Colonic mucosa (tissue), 4 donors: ENCODE measurements at places on chromosomes 1 and 21. TPM values are rescaled to one million over a fixed set of nuclear protein-coding genes. Genes with fewer than 3 reads are reported as not detected.

GRCh38 chr1:243917177-243917862 is 67.3 kb upstream of the AKT3 start:
- peaks cover 4% of the 10 kb centered on the region for H3K27me3 ChIP-seq
- H3K4me3 ChIP-seq: peak overlapping the region; percentile 34
- no peaks in the 10 kb centered on the region for H3K4me1 ChIP-seq

CSMD2 gene
- 0.05 TPM for total RNA-seq

GRCh38 chr1:82446236-82446635 is 645.5 kb downstream of the ADGRL2 start:
- no peak overlapping the region for H3K4me3 ChIP-seq
- H3K27me3 ChIP-seq: no peaks in the 10 kb centered on the region
- H3K4me1 ChIP-seq: no peaks in the 10 kb centered on the region
- no peak for DNase-seq
- H3K27ac ChIP-seq: no peak overlapping the region

MFAP2 gene
- total RNA-seq: 6.0 TPM

DNA sequence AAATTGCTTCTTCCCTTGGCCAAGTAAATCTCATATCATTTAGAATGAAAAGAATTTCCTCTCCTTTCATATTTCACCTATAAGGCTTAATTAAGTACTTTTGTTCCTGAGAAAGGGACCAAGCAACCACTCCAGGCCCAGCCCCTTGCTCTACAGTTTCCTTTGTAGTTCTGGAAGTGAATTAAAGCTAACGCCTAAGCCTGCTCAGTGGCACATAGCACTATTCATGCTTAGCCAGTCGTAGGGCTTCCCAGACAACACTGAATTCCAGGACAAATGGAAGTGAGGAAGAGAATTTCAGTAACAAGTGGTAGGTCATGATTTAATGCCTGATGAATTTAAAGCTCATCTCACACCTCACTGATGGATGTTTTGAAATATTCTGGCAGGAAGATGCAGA is 73.3 kb downstream of the RPAP2 start:
- no peak overlapping the region for H3K4me3 ChIP-seq
- no peak overlapping the region for H3K27ac ChIP-seq
- no peak for DNase-seq
- H3K36me3 ChIP-seq: no peaks in the 10 kb centered on the region
- H3K27me3 ChIP-seq: no peaks in the 10 kb centered on the region

COL24A1 gene
- total RNA-seq: 0.40 TPM

GRCh38 chr1:156212833-156213643 is at the start of gene PMF1:
Gene PMF1 (plus strand): TSS chr1:156213007. CDS start chr1:156213016, 9 bp downstream.
- DNase-seq: peak; percentile 98
- peak within 1 kb of the TSS; percentile 93 for H3K27ac ChIP-seq
- H3K36me3 ChIP-seq: no peaks in the 10 kb centered on the region
- peak within 1 kb of the TSS; percentile 76 for H3K4me3 ChIP-seq

- no peak overlapping the region for H3K27ac ChIP-seq
- no peaks in the 10 kb centered on the region for H3K36me3 ChIP-seq
- DNase-seq: no peak
These were observed 90.2 kb downstream of the ESRRG start for GRCh38 chr1:216632980-216633379.

LRRC71 gene
- total RNA-seq: not detected

DNA sequence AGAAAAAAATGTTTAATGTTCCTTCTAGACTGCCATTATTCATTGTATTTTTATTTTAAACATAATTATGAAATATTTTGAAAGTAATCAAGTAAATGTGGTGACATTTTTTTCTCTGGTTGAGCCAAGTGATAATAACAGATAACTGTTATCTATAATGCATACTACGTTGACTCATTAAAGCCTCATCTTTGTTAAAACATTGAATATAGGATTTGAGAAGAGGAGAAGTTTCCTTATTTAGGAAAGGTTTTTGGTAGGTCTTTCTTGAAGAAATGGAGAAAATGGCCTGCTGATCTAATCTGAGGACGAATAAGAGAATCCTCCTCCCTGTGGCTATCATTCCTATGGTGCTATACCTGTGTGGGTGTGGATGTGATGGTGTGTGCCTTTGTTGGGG is 89.0 kb downstream of the NFIA start:
- no peaks in the 10 kb centered on the region for H3K36me3 ChIP-seq
- no peaks in the 10 kb centered on the region for H3K27me3 ChIP-seq
- no peaks in the 10 kb centered on the region for H3K4me1 ChIP-seq
- H3K4me3 ChIP-seq: no peak overlapping the region
- no peak overlapping the region for H3K27ac ChIP-seq

DNA sequence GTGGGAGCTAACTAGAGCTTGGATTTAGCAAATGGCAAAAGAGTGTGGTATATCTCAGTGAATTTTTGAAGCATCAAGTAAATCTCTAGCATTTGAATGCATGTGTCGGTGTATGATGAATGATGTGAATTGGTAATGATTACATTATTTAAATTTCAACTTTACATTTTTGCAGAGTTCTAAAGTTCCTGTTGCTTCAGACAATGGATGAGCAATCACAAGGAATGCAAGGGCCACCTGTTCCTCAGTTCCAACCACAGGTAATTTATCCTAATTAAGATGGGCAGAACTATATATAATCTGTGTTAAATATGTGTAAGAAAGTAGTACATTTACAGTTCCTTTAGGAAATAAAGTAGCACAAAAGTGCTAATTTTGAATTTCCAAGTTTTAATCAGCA is 75.6 kb downstream of the NEK7 start:
- no peak overlapping the region for H3K27ac ChIP-seq
- DNase-seq: no peak
- no peaks in the 10 kb centered on the region for H3K4me1 ChIP-seq
- H3K36me3 ChIP-seq: no peaks in the 10 kb centered on the region
- no peaks in the 10 kb centered on the region for H3K27me3 ChIP-seq
- no peak overlapping the region for H3K4me3 ChIP-seq

OR10Z1 gene
- not detected for total RNA-seq

- H3K27me3 ChIP-seq: no peaks in the 10 kb centered on the region
- H3K36me3 ChIP-seq: no peaks in the 10 kb centered on the region
- no peak for DNase-seq
- no peaks in the 10 kb centered on the region for H3K4me1 ChIP-seq
- H3K4me3 ChIP-seq: no peak overlapping the region
These were observed 355.8 kb upstream of the PTBP2 start for GRCh38 chr1:96365596-96366390.

- H3K4me3 ChIP-seq: no peak overlapping the region
- H3K4me1 ChIP-seq: no peaks in the 10 kb centered on the region
- no peak for DNase-seq
- no peaks in the 10 kb centered on the region for H3K36me3 ChIP-seq
- no peaks in the 10 kb centered on the region for H3K27me3 ChIP-seq
These were observed 61.1 kb upstream of the PTBP2 start for GRCh38 chr1:96660503-96660902.
